ENCODE measurements at places on chromosomes 11 and 22.

DNA sequence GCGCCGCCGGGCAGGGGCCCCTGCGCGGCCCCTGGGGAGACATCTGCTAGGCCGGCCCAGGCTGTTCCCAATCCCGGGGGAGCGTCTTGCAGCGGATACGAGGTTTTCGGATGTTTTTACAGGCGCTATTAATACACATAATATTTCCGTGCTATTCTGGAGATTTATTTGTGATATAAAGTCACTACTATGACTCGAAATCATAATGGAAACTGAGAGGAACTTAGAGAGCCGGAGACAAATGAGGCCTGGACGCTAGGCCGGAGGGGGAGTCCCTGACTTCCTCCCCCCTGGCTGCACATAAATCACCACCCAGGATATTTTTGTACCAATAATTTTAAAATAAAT is 91.7 kb upstream of the ANO1 start:
- no peak for DNase-seq

GRCh38 chr11:116452461-116452860 is 320.3 kb downstream of the BUD13 start:
- no peak for DNase-seq

GRCh38 chr11:35912883-35913624 is 30.8 kb upstream of the LDLRAD3 start:
- DNase-seq, result no peak

- DNase-seq, result no peak
Measured at GRCh38 chr11:57601297-57601696, 3.8 kb downstream of the SERPING1 start.

DNA sequence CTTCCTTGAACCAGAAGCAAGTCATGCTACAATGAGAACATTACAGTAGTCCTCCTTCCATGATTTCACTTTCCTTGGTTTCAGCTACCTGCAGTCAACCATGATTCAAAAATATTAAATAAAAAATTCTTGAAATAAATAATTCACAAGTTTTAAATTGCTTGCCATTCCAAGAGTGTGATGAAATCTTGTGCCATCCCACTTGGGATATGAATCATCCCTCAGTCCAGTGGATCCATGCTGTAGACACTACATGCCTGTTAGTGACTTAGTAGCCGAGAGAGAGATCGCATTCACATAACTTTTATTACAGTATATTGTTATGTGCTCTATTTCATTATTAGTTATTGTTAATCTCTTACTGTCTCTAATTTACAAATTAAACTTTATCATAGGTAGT is 6.0 kb downstream of the HOATZ start:
- no peak for DNase-seq

DNA sequence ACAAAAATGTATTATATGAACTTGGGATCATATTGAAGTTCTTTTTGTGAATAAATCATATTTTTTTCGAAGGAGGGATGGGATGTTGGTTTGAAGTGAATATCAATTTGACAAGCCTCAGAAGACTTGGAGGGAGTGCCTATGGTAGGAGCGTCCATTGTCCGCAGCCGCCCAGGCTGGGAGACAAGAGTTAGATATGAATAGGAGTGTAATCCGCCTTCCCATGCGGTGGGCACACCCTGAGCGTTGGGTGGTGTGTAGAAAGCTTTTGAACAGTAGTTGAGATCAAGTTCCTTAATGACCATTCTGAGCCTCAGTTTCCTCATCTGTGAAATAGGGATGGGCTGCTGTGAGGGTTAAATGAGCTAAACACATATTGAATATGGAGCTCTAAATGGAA is 7.0 kb downstream of the CD82 start:
- DNase-seq, result no peak

DNA sequence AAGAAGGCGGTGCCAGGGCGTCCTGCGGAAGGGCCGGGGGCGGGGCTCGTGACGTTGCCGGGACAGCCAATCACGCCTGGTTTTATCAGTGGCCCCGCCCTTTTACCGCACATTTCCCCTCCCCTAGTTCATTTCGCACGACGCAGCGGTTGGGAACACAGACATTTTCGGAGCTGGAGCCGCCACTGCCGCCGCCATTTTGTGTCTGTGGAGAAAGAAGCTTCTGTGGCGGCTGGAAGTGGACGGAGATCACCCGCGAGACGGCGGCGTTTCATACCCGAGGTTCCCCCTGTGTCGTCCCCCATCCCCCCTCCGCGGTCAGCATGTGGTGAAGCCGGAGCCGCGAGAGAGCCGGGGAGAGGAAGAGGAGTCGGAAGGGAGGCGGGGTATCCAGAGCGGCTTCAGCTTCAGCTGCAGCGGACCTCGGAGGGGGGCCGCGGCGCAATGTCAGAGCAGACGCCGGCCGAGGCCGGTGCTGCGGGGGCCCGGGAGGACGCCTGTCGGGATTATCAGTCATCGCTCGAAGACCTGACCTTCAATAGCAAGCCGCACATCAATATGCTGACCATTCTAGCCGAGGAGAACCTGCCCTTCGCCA is at the start of gene PCF11:
Gene PCF11, plus strand, starts transcription at position 136 of the 598 bp plus-strand sequence. Its CDS starts 309 bp downstream, at position 445.
- DNase-seq, result no peak

- DNase-seq, result no peak
Measured at GRCh38 chr11:3738723-3739122, 58.6 kb downstream of the NUP98 start.

Data from cerebellar nuclear complex (tissue), 1 donor.